Nucleus accumbens (tissue), 56 donors: ENCODE measurements at places on chromosomes 13 and 19.

- no peak for DNase-seq
Measured at GRCh38 chr19:18860302-18860700, 28.5 kb downstream of the UPF1 start.

DNA sequence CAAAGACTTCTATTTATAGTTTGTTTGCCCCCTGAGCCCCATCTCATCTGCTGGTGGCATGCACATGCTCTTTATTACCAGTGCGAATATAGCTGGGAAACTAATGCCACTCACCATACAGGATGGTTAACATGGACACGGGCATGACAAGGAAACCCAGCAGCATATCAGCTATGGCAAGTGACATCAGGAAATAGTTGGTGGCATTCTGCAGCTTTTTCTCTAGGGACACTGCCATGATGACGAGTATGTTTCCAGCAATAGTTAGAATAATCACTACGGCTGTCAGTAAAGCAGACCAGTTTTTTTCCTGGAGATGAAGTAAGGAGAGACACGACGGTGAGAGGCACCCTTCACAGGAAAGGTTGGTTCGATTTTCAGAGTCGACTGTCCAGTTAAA, 1.5 kb downstream of the HTR2A start:
- DNase-seq, result no peak

DNA sequence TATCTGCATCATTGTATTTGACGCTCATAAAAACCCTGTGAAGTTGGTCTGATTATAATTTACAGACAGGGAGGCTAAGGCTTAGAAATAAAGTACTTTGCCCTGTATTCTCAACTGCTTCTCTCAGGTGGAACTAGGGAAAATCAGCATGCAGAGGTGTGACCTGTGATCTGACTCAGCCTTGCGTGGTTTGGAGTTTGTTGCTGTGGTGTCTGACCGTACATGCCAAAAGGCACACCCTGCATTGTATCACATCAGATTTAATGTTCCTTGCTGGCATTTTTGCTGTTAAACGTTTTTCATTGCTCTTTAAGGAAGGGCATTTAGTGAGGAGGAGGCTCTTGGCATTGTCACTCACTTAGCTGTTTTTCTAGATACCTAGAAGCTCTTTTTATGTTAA, 58.8 kb upstream of the C1QTNF9B start:
- no peak for DNase-seq

GRCh38 chr19:38470788-38471480, 37.4 kb downstream of the RYR1 start:
- DNase-seq, result no peak

DNA sequence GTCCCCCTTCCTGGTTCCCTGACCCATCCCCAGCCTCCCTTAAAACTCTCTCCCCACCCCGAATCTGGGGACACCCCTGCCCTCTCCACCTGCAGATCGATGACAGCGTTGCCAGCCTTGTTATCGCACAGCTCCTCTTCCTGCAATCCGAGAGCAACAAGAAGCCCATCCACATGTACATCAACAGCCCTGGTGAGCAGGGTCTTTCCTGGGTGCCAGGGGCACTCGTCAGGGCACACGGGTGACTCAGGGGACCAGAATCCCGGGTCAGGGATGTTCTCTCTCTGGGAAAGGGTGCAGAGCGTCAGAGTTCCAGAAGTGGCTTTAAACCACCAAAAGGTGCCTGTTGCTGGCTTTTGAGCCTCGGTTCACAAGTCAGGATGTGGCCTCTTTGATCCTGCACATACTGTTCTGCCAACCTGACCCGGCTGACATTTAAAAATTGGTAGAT, 1.0 kb downstream of the CLPP start:
- no peak for DNase-seq

DNA sequence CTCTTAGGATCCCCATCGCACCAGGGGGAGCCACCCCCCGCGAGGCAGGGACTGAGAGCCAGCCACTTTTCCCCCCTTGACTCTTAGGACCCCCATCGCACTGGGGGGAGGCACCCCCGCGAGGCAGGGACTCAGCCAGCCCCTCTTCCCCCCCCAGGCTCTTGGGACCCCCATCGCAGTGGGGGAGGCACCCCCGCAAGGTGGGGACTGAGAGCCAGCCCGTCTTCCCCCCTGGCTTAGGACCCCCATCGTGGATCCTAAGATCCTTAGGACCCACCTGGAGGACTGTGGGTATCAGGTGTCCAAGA, 365.2 kb upstream of the SPRY2 start:
- DNase-seq, result no peak

DNA sequence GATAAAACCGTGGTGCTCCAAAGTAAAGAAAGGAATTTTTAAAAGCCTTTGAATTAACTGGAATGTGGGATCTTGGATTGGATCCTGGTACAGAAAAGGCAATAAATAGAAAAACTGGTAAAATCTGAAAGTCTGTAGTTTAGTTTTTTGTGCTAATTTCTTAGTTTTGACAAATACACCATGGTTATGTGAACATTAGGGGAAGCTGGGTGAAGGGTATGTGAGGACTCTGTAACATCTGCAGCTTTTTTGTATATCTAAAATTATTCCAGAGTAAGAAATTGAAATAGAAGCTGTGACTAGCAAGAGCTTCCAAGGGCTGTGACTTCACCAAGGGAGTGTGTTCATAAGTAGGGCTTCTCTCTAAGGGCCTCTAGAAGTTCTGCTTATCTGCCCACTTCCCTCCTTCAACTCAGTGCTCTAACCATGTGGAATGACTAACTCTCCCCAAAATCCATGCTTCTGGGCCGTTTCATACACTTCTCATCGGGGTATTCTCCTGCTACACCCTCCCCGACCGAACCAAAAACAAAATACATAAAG, 26.5 kb downstream of the ARHGAP35 start:
- no peak for DNase-seq

GRCh38 chr19:28468701-28469459, 744.1 kb downstream of the UQCRFS1 start:
- DNase-seq, result no peak

GRCh38 chr13:45541806-45542205, 73.7 kb downstream of the ERICH6B start:
- no peak for DNase-seq

DNA sequence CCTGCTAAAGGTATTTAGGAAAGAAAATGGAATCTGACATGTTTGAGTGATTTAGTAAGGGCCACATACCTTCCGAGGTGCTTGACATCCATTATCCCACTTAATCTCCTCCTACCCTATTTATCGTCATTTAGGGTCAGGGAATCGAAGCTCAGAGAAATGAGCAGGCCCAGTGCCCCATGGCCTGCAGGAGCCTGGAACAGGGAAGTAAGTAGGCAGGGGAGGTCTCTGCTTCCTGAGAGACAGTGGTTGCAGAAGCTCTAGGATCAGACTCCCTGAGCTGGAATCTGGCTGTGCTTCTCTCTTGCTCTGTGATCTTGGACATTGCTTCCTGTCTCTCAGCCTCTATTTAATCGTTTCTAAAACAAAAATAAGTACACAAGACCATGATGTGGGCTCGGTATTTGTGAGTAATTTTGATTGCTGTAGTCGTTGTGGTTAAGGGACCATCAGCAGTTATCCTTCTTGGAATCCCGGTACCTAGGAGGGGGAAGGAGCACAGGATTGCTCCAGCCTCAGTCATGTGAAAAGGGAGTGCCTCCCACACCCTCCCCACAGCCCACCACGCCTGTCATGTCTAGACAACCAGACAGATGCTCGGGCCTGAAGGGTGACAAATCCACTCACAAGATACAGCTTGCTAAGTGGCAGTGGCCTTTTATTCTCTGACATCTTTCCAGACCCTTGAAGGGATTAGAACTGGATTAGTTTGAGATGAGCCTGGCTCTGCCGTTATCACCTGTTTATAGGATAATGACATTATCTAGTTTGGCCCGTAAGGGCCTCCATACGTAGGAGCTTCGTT, 169.2 kb upstream of the TSHZ3 start:
- DNase-seq, result no peak

GRCh38 chr19:30718707-30719106, 346.5 kb downstream of the ZNF536 start:
- no peak for DNase-seq

DNA sequence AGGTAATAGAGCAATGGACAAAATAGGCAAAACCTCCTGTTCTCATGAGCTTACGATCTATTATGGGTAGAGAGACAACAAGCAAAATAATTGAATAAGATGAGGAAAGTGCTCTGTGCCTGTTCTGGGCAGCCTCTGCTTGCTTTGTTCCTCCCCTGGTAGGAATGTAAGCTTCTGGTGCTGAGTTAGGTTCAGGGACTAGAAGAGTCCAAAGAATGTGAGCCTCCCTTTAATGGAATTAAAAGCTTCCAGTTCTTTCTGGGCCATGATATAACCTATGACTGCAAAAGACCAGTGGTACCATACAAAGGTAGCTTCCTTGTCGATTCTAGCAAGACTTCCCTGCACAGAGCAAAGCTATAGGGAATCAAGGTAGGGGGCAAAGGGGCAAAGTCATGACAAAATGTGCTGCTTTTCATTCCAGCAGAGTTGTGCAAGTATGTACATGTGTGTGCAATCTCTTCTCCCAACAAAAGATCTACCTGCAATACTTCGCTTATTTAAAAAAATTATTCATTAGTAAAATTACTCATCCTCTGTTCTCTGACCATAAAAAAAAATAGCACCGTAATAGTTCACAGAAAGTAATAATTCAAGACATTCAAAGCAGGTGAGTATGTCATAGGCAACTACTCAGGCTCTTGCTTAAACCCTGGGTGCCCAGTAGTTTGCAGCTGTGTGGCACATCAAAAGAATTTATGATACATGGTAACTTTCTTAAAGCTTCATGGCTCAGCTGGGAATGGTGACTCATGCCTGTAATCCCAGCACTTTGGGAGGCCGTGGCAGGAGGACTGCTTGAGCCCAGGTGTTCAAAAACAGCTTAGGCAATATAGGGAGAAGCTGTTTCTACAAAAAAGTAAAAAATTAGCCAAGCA, 21.4 kb downstream of the ACOD1 start:
- DNase-seq, result no peak

GRCh38 chr13:111575719-111576118, 255.3 kb downstream of the TEX29 start:
- DNase-seq, result no peak

DNA sequence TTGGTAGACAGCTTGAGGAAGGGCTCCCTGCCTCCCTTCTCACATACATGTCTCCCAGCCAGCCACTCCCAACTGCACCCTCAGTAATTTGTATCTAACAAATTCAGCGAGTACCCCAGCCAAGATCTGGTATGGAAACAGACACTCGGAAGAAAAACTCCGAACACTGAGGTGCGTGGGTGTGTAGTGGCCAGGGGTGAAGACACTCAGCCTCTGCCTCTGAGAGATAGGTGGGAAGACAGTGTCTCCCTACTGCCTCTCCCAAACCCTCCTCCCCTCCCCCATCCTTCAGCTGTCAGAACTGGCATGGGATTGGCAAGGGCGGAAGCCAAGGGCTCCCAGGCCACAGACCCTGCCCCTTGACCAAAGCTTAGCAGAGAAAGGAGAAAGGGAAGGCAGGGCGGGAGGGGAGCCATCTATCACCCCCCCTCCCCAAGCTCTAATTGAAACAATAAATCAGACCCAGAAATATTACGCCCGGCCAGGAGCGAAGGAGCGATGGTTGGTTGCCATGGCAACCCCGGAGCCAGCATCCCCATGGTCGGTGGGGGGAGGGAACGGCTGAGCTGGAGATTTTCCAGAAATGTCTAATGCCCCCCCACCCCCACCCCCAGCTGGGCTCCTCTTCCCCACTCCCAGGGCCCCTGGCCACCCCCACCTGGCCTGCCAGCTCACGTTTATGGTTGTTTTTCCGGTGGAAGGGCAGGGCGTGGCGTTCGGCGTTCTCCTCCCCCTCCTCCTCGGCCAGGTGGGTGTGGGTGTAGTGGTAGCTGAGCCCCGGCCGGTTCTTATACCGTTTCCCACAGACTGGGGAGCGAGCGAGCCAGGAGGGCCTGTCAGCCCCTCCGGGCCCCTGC, 7.0 kb downstream of the DPF1 start:
- DNase-seq, result no peak

DNA sequence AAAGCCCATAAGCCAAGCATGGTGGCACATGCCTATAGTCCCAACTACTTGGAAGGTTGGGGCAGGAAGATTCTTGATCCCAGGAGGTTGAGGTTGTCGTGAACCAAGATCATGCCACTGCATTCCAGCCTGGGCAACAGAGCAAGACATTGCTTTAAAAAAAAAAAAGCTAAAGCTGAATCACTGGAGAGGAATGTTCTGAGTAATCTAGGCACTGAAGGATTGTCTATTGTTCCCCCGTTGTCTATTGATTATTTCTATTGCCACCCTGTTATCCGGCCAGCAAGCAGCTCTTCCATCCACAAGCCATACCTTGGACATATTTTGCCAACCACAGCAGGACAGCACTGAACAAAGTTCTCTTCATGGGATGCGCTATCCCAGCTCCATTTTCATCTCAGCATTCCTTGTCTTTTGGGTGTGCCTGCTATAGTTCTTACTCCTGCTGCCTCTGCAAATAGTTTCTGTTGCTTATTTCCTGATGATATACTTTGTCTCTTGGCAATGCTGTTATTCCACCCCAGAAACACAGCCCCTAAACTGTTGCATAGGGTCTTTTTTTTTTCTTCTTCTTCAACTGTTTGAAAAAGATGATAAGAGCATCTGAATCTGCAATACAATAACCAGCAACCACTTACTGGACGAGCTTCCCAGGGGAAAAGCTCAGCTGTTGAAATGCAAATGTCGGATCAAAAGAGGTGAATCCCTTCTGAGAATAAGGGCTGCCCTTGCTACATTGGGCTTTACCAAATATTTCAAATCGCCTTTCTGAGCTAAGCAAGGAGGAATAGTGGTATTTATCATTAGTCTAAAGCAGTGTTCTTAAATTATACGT, 22.2 kb upstream of the SIAH3 start:
- no peak for DNase-seq

DNA sequence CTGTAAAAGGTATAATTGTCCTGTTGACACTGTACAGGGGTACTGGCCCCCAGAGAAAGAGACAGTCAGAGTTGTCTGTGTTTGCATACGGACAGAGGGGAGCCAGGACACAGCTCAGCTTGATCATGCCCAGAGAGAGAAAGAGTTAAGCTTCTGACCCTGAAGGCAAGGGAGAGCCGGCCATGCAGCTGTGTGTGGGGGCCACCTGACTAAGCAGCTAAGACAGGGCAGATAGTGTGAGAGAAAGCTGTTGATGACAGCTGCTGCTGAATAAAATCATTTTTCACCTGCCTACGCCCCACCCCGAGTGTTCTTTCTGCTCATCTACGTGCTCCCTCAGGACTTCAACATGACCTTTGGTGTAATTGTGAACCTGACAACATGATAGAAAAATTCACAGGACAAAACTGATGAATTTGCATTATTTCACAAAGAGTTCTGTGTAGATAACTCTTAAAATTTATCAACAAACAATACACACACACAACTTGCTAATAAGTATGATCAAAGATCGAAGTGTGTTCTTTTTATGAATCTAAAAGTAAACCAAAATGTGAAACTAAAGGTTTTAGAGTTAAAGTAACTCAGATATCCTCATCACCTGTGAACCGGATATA, 1294.3 kb upstream of the ATXN8OS start:
- no peak for DNase-seq

- no peak for DNase-seq
Measured at GRCh38 chr13:20337884-20338551, 105.9 kb upstream of the GJB6 start.

- DNase-seq, result no peak
Measured at GRCh38 chr13:24272452-24273161, 36.8 kb upstream of the C1QTNF9 start.

- DNase-seq, result no peak
Measured at GRCh38 chr19:46386996-46387712, 26.2 kb downstream of the CCDC8 start.
